ENCODE measurements at places on chromosomes 5 and 9.
A peak's percentile ranks its signal among the peaks of the same experiment; 100 is the strongest.

DNA sequence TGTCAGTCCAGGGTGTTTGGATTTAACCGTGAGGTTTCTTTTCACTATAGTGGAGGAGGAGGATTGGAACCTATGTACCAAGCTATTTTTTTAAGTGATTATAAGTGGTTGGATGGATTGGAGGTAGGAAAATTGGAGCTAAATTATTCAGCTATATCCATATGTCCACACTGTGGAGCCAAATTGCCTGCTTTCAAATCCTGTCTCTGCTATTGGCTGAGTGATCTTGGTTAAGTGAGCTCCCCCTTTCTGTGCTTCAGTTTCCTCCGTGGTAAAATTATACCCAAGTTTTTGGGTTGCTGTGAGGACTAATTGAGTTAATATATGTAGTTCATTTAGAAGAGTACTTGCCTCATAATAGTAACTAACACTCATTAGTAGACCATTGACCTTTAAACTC, 2.5 kb downstream of the CENPP start:
- DNase-seq: no peak

- DNase-seq: no peak
These were observed 424.0 kb upstream of the RGMB start for GRCh38 chr5:98349251-98349989.

DNA sequence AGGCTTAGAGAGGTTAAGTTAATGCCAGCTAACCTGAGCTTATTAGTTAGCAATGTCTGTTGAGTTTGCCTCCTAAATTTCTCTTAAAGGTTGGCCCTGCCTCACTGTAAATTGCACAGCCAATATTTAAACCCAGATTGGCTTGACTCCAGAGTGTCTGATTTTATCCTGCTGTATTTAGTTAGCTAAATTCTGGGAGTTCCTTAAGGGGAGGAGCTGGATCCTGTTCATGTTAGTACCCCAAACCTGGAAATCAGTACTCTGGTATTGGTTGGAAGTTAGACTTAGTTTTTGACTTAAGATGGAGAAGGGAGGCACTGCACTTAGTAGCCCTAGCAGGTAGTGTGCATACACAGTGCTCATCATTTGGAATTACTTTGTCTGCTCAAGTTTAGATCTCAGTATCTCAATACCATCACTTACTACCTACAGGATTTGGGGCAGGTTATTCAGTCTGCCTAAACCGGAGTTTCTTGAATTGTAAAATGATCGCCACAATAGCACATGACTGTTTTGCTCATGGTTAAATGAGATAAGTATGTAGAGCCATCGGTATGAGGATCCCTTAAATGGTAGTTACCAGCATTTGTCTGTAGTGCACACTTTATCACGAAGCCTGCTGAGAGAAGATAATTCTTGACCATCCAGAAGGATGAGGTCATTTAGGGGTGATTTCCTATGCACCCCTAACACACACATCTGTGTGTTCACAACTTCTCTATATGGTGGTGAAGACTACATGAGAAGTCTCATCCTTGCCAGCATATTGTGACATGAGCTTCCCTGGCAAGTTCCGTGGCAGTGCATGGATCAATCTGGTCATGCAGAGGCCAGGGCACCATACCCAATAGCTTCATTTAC, 264.8 kb upstream of the TRIM32 start:
- DNase-seq: no peak

GRCh38 chr5:55236800-55237199, 3.4 kb upstream of the CCNO start:
- DNase-seq: no peak

- DNase-seq: no peak
These were observed 188.5 kb downstream of the COX7C start for GRCh38 chr5:86806206-86806605.

- DNase-seq: no peak
These were observed 19.5 kb downstream of the BTNL3 start for GRCh38 chr5:181008136-181008535.

DNA sequence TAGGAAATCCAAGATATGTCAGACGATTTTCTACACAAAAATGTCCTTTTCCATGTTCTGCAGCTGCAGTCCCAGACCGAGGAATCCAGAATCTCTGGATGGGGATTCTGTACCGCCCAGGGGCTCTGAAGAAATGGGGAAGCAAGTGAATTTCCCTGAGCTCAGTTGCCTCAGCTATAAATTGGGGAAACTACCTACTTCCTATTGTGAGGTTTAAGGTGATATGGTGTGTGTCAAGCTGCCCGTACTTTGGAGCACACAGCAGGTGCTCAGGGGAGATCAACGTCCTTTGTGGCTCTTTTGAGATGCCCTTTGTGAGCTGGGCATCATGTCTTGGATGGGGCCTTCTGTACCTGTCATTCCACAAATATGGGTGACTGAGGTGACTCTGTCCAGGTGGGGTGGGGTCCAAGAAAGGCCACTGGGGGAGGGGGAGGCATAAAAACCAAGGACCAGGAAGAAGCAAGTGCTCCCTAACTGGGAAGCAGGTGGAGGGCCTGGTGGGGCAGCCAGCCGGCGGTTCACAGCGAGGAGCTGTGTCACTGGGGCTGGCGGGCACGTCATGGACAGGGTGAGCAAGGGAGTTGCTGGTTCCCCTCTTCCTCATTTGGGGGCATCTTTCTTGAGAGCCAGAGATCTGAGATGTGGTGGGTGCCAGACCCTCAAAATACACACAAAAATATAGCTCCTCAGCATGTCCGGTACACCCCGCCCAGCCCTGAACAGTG, 116.0 kb downstream of the CRB2 start:
- no peak for DNase-seq

GRCh38 chr9:124707666-124708065, 63.4 kb downstream of the NR6A1 start:
- no peak for DNase-seq

- no peak for DNase-seq
These were observed 37.4 kb downstream of the C9orf152 start for GRCh38 chr9:110170357-110171257.

GRCh38 chr9:125493384-125493783, 213.6 kb downstream of the MAPKAP1 start:
- DNase-seq: no peak

GRCh38 chr9:98121058-98121457, 2.0 kb upstream of the TRIM14 start:
- DNase-seq: peak; percentile 61

All from hindlimb muscle (tissue), 1 donor.